HCT116 (cell line): ENCODE measurements at places on chromosomes 7 and 10.

DNA sequence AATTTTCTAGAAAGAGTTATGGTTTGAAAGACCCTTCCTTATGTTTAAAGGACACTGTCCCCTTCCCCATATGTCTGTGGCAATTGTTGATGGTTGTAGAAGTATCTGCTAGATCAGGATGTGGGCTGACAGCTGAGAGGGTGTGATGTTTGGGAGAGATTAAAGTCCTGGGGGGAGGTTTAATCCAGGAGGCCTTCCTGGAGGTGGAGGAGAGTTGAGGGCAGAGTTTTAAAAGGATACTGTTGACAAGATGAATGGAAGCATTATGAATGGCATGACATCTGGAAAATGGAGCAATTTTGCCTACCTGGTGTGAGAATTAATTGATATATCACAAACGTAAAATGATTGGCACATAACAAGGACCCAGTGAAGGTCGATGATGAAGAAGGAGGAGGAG lies 32.9 kb upstream of the SMC3 start:
- DNase-seq: no peak

DNA sequence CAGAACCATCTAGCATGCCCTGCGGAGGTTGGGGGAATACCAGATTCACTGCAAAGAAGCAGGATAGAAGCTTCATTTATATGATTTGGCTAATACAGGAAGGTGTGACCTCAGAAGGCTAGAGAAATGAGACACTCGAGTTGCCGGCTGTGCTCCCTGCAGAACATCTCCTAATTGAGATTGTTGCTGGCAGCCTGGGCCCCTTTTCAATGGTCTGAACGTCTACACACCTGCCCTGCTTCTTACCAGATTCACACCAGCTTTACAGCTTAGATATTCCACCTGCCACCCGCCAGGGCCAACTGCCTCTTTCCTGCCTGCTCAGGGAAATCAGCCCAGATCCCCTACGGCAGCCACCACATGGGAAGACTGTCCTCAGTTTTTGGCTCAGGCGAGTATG lies 475.3 kb upstream of the AUTS2 start:
- no peak for DNase-seq

DNA sequence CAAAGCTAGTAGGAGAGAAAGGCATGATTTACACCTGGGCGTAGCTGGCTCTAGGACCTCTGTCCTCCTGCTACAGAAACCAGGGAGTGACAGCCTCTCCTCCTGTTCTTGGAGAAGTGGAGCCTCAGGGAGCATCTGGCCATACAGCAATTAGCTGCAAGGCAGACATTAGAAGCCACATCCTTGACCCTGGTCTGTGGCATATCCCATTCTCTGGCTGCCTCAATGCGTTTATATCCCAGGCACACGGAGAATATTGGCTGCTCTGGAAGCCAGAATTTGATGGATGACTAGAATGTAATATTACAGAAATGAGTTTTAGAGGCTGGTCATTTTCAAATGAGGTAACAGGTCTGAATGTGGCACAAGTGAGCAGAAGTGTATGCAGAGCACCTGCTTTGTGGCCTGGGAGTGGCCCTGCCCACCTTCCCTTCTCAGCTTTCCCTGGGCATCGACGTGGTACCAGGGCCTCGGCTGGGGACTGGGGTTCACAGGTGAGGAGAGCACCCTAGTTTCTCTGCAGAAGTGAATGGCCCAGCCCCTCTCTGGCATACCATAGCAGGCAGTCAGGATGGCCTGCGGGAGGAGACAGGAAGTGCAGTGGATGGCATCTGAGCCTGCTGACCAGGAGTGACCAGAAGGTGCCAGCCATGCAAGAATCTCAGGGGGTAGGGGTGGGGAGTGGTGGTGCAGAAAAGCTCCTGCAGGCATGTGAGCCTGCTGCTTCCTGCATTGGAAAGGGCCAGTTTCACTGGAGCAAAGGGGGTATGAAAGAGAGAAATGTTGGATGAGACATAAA lies 367.2 kb upstream of the ZNF32 start:
- DNase-seq: no peak

DNA sequence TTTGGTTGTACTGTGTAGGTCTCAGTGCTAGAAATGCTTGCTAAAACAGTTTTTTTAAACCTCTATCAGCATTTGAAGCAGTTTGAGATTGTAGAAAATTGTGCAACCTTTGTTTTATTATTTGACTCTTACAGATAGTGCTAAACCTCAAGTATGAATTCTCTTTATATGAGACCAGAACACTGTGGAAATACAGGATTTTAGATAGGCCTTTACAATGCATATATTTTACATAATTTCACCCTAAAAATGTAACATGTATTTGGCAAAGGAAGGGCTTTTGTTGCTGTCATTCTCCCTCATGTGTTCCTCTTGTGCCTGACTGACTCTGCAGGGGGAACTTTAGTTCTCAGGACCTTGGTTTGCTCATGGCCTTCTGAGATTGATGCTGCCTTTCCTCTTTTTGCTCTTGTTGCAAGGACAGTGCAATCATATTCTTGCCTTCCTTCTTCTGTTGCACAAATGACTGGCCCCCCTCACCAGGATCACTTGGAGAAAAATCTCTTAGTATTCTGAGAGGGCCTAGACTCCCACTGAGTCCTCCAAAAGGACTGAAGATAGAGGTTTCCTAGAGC lies 188.7 kb downstream of the PPP1R9A start:
- no peak for DNase-seq

DNA sequence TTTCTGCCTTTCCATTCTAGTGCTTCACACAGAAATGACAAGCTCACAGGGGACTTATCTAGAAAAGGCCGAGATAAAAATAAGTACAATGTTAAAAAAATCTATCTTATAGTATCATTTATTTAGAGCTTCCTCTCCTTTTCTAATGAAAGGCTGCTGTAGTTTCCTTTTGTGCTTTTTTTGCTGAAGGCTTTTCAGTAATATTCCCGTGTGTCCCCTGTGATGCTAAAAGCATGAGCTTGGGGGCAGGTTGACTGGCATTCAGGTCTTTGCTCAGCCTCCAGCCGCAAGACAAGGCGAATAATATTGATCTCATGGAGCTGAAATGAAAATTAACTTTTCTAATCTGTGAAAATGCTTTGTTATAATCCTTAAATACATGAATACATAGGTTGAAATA lies 143.0 kb downstream of the ST7 start:
- no peak for DNase-seq
